GM12878 (cell line): ENCODE measurements at places on chromosomes 2 and 18. TPM values are rescaled to one million over a fixed set of nuclear protein-coding genes. Genes with fewer than 3 reads are reported as not detected.

Gene PLCL1
- 0.40 and 0.46 TPM in 2 replicates for total RNA-seq

Gene MC4R
- total RNA-seq = not detected in 2 replicates

DNA sequence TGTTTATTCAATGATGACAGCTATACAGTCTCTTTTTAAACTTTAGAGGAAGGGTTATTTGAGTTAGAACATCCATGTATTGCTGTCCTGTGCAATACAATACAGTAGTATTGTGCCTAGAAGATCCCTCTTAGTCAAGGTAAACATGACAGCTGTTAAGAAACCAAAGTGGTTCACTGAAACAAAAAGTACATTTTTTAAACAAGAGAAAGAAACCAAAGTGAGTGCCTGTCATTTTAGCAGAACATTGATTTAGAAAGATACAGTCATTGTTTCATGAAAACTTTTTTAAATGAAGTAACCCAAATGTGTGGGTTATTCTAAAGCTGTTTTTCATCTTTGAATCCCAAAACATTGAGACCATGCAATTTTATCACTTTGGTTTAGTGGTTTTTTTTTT lies 15.5 kb downstream of the ITPRID2 start:
- DNase-seq = no peak

DNA sequence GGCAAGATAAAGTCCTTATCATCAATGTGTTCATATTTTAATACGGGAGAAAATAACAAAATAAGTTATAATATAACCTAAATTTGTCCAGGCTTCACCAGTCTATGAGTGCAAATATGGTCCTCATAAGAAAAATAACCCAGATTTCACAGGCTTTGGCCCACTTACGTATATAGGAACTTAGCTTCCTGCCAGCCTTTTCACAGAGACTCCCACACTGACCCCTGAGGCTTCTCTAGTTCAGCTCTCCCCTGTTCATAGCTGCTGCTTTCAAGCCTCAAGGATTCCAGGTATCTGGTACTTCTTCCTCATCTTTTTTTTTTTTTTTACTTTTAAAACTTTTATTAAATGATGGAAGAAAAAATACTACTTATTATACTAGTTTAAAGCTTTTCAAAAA lies 74.9 kb upstream of the PELI1 start:
- DNase-seq = no peak

DNA sequence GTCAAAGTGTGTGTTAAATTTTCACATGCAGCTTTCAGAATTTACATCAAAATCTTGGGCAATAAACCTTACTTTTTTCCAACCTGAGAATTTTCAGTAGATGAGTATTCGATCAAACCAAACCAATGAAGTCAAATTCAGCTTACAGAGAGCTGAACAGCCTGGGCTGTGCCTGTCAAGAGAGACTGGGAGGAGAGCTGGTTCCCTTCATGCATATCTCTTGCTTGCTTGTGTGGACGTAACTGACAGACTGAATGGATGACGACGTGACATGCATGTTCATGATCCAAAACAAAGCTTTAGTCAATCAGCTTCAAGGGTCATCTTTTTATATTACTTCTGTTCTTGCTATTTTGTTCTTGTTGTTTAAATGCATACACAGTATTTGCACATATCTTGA lies 145.2 kb downstream of the GALNT3 start:
- DNase-seq = no peak
